Brain pericyte (primary cell): ENCODE measurements at places on chromosomes 2 and 18.

DNA sequence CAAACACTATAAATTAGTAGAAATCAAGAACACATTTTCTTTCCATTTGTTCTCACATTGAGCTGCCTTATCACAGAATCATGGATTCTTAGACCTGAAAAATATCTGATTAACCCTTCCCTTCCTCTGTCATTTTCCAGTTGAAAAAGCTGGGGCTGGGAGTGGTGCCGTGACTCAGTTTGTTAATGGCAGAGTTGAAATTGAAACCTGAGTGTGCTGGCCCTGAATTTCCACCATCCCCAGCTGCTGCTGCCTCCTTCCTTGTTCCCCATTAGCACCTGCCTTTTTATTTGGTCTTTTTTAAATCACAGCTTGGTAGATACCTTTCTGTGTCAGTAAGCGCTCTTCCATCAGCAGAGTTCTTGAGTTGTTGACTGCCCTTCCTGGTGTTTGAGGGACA, 10.6 kb downstream of the FARP2 start:
- DNase-seq: no peak

GRCh38 chr2:46025081-46025480, 272.1 kb upstream of the EPAS1 start:
- no peak for DNase-seq

DNA sequence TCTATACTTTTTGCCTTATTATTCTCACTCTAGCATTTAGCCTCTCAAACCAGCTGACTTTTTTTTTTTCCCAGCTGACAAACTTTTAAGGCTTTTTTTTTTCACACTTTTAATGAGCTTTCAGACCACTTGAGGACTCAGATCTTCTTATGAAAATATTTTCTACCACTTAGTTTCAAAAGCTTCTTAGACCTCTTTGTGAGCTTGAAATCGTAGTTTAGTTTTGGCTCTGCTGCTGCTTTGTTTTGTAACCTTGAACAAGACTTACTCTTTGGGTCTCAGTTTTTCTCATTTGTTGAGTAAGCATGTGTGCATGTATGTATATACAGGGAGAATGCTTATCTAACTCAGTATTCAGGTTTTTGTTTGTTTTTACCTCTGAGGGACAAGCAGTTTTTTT, 3.5 kb downstream of the NBEAL1 start:
- DNase-seq: no peak

DNA sequence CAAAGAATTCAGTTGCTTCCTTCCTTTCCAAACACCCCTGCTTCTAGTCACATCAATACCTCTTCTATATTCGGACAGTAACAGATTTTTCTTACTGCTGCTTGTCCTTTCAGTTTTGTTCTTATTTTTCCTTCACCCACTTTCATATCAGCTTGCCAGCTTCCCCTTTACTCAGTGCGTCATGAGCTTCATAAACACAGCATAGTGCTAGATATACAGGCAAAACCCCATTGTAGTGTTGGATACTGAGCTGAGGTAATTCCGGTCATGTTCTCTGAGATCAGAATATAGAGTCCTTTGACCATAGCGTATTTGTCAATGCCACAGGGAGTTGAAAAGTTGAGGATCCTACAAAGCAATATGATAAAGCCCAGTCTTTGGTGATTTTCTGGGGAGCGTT, 2.4 kb downstream of the FARP2 start:
- no peak for DNase-seq

GRCh38 chr2:100683231-100683630, 120.4 kb downstream of the PDCL3 start:
- DNase-seq: no peak

- no peak for DNase-seq
Observed at GRCh38 chr2:57891086-57891712, 155.4 kb upstream of the VRK2 start.

- no peak for DNase-seq
Observed at GRCh38 chr2:131105950-131106801, 1.0 kb downstream of the PLEKHB2 start.

GRCh38 chr18:58532972-58533371, 95.9 kb downstream of the ALPK2 start:
- no peak for DNase-seq

DNA sequence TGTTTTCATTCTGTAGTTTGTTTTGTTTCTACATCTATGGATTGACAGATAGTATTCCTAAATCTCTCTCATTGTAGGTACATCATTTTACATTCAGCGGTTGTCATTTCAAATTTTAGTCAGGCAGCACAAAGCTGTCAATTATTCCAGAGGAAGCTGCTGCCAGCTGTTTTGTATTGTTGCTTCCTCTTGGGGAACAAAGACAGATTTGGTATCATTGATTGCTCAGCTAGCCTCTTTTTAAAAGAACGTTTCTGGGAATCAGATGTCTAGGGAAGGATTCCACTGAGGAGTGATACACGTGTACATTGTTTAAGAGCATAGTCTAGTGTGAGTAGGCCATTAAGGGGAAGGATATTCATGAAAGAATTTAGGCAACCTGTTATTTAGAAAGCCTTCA, 145.8 kb downstream of the AGPS start:
- DNase-seq: no peak

- DNase-seq: no peak
Observed at GRCh38 chr18:877238-877637, 27.4 kb upstream of the ADCYAP1 start.

- DNase-seq: no peak
Observed at GRCh38 chr18:48831802-48832201, 119.0 kb downstream of the SMAD7 start.

- peak; percentile 48 for DNase-seq
Observed at GRCh38 chr2:52879561-52879960, 888.0 kb upstream of the CHAC2 start.

- DNase-seq: no peak
Observed at GRCh38 chr18:9941103-9941502, 27.3 kb downstream of the VAPA start.

- DNase-seq: no peak
Observed at GRCh38 chr2:26623541-26624495, 17.3 kb downstream of the CIB4 start.

DNA sequence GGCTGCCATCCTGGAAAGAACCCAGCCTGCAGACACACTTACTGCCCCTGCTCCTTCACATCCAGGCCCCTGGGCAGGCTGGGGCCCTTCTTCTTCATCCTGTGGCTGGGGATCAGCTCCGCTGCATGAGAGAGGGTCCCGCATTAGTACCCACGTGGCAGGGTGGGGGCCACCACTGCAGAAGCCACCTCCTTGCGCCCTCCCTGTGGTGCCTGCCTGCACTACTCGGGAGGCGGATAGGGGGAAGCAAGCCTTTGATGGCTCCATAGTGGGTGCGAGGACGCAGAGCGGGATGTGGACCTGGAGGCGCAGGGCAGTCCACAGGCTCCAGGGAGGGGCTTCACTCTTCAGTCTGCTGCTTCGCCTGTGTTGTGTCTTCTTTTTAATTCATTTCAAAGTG, 46.7 kb downstream of the GPC1 start:
- DNase-seq: no peak

- no peak for DNase-seq
Observed at GRCh38 chr2:16908656-16909055, 243.0 kb upstream of the CYRIA start.

- no peak for DNase-seq
Observed at GRCh38 chr2:206011018-206011614, 74.9 kb downstream of the INO80D start.

- DNase-seq: no peak
Observed at GRCh38 chr2:113126845-113127645, at the start of gene IL1RN. Gene IL1RN, plus strand, starts transcription at chr2:113127598. Its CDS starts 27 bp downstream, at chr2:113127625.

GRCh38 chr2:72806280-72806945, 19.4 kb downstream of the EXOC6B start:
- DNase-seq: no peak

GRCh38 chr18:59675346-59675745, 21.9 kb downstream of the CCBE1 start:
- DNase-seq: no peak

GRCh38 chr2:39684464-39684863, 18.7 kb downstream of the TMEM178A start:
- no peak for DNase-seq

GRCh38 chr2:199552141-199552540, 94.4 kb upstream of the SATB2 start:
- no peak for DNase-seq

- DNase-seq: no peak
Observed at GRCh38 chr18:3710712-3711301, 260.8 kb downstream of the TGIF1 start.

DNA sequence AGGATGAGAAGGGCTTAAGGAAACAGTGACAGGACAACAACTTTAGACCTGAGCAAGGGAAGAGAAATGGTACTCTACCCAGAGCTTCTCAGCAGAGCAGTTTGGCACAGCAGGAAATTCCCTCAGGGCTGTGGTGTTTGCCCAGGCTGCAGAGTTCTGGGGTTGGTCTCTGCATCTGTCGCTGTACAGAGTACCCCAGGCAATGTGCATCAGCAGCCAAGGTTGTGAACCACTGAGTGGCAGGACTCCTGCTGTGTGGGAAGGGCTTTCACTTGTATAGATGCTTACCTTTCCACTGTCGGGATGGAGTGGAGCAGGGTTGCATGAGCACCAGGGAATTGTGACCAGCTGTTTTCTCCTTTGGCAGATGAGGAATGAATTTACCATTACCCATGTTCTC, 21.2 kb downstream of the STAMBP start:
- DNase-seq: no peak

GRCh38 chr2:72924353-72925240, 7.3 kb downstream of the EMX1 start:
- no peak for DNase-seq

- DNase-seq: peak; percentile 21
Observed at GRCh38 chr2:121689356-121689755, 40.1 kb upstream of the CLASP1 start.

DNA sequence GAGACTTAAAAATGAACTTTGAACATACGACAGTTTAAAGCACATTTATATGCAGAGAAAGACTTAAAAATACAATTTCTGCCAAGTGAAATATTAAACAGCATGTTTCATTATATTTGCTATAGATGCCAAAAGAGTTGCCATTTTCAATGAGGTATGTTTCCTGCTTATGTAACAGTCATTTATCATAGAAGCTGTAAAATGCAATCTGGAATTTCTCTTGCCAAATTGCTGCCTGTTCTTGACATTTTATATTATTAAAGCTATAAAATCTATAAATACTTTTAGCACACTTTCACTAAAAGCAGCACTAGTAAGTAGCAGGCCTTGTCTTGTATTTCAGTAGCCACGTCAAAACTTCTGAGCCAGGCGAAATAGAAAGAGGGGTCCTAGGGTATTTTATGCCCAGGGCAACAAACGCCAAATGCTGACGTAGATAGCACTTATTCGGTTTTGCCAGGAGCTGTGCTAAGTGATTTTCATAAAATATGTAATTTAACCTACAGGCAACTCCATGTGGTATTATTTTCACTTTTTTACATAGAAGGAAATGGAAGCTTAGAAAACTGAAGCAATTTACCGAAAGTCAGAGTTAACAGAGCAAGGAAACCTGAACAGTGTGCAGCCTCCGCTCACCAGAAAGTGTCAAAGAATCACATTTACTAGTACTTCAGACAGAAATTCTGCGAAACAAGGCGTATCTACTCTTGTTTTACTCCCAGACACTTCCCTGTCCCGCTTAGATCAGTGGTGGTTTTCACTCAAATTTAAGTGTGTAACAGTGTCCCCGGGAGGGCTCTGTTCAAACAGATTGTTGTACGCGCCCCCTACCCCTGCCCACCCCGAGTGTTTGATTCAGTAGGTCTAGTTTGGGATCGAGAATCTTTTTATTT, 1.2 kb upstream of the CYP20A1 start:
- DNase-seq: no peak

DNA sequence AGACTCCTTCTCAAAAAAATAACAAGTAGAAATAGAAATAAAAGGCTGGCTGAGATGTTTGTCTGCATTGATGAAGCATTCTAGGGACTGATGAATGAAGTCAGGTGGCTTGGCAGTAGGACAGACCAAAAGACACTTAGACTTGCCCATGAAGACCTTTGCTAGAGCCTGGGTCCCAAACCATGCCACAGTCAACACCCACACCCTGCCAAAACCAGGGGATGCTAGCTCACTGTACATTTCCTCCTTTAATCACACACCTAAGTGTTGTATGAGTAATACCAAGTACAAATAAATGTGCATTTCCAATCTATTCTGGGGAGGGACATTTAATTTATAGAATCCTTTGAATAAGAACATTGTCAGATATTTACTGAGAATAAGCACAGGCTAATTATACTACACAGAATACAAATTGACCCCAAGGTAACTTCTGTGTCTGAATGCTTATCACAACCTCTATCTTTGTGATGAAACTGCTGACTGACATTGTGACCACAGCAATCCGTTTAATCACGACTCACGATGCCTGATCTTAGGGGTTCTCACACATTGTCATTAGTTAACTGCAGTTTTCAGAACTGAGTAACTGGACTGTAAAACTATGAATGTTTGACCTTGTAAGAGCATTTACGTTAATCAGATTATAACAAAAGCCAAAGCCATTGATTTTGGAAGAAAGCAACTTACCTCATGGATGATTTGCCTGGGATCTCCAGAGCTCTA, 10.5 kb upstream of the NOL10 start:
- DNase-seq: no peak

DNA sequence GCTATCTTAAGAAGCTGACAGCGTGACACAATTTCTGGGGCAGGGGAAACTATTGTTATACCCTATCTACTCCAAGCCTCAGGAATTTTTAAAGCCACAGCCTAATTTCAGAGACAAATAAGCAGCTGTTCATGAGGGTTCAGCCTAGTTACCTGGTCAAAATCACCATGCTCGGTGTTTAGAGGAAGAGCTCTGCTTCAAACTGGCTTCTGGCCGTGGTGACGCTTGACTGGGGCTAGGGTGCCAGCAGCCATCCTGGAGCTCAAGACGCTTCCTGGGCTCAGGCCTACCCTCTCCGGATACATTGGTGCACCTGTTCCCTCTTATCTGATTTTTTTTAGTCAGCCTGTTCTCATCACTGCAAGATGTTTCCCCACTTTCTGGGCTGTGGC, 41.7 kb downstream of the FRZB start:
- DNase-seq: no peak

GRCh38 chr18:78494204-78495085, 485.2 kb upstream of the SALL3 start:
- DNase-seq: no peak

DNA sequence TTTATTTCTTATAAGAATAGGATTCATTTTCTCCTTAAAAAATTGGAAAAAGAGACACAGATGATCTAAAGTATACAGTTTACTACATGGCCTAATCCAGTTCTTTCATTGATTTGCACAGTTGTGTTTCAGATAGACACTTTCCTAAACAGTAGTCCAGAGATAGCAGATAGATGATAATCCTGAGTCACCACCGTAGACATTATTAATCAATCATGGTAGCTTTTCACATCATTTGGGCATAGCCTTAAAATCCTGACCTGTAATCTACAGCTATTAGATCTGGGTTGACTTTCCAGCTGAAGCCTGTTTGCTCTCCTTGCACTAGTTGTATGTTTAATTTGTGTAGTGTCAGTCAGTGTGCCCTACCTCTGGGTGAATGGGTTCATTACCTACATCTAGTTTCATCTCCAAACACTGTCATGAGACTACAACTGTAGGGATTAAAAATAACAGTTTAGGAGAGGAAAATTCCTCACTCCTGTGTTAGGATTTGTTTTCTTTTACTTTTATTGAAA, 14.1 kb downstream of the C18orf63 start:
- DNase-seq: no peak
